ENCODE measurements at places on chromosomes 1 and 21.

- no peaks in the 10 kb centered on the region for H3K36me3 ChIP-seq
- H3K27me3 ChIP-seq: no peaks in the 10 kb centered on the region
- no peak for DNase-seq
Observed at GRCh38 chr1:67431156-67431765, 1.1 kb upstream of the SERBP1 start.

DNA sequence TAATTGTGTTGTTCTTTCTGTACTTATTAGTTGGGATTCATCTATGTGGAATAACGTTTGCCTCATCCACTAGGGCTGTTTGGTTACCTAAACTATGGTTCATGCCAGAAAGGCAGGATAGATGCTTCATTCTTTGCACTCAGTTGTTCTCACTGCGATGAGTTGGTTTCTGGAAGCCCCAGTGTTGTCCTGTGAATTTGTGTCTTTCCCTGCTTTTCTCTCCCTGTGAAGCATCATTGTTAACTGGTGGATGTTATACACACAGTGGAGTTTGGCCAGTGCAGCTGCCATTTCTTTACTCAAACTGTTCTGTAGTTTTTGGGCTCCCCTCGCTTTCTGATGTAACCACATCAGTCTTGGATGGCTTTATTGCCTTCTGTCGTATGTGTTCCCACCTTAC, 143.6 kb upstream of the COL6A1 start:
- no peak overlapping the region for H3K4me3 ChIP-seq
- no peak overlapping the region for H3K27ac ChIP-seq
- no peaks in the 10 kb centered on the region for H3K4me1 ChIP-seq
- no peaks in the 10 kb centered on the region for H3K36me3 ChIP-seq

GRCh38 chr1:7869136-7869920, 16.5 kb upstream of the UTS2 start:
- H3K4me3 ChIP-seq: no peak overlapping the region
- no peak for DNase-seq
- no peak overlapping the region for H3K27ac ChIP-seq
- H3K4me1 ChIP-seq: no peaks in the 10 kb centered on the region
- no peaks in the 10 kb centered on the region for H3K36me3 ChIP-seq
- no peaks in the 10 kb centered on the region for H3K27me3 ChIP-seq

GRCh38 chr1:39268112-39268581, 63.7 kb downstream of the MACF1 start:
- peak overlapping the region; percentile 30 for H3K27ac ChIP-seq
- H3K27me3 ChIP-seq: no peaks in the 10 kb centered on the region
- H3K4me1 ChIP-seq: peaks cover 49% of the 10 kb centered on the region

- DNase-seq: no peak
- H3K27me3 ChIP-seq: no peaks in the 10 kb centered on the region
- H3K4me1 ChIP-seq: no peaks in the 10 kb centered on the region
- H3K36me3 ChIP-seq: peaks cover 4% of the 10 kb centered on the region
Observed at GRCh38 chr1:63557365-63557987, 34.2 kb downstream of the EFCAB7 start.

DNA sequence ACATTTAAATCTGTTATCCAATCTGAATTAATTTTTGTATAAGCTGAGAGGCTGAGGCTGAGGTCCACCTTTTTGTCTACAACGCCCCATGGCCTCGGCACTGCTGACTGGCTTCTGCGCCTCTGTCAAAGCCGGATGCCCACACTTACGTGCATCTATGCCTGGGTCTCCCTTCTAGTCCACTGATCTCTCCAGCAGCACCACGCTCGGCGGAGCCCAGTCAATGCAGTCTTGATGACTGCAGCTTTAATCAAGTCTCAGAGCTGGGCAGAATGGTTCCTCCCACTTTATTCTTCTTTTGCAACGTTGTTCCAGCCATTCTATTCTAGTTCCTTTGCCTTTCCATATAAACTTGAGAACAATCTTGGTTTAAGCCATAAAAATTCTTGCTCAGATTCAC, 9.4 kb downstream of the PRDM15 start:
- no peaks in the 10 kb centered on the region for H3K4me1 ChIP-seq
- no peak for DNase-seq
- H3K4me3 ChIP-seq: no peak overlapping the region
- H3K27me3 ChIP-seq: no peaks in the 10 kb centered on the region

DNA sequence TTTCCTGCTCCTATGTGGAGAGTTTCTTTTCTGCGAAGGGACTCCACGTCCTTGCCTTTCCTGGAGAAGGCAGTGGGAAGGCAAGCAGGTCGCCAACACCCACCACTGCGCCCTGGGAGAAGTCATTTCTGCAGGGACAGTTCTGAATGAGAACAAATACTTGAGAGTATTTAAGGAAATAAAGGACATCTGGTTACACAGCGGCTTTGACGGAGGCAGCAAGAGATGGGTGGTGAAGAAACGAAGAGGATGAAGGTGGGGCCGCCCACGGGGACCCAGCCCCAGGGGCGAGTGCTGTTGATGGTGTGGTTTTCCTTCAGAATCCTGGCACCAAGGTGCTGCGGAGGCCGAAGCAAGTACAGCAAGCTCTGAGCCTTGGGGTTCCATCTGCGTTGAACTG, 75.5 kb downstream of the PSMG1 start:
- H3K27me3 ChIP-seq: no peaks in the 10 kb centered on the region
- no peak overlapping the region for H3K27ac ChIP-seq
- H3K4me1 ChIP-seq: no peaks in the 10 kb centered on the region

GRCh38 chr1:239733995-239734394, 347.6 kb downstream of the CHRM3 start:
- H3K27me3 ChIP-seq: no peaks in the 10 kb centered on the region
- no peaks in the 10 kb centered on the region for H3K36me3 ChIP-seq
- no peak overlapping the region for H3K4me3 ChIP-seq
- no peaks in the 10 kb centered on the region for H3K4me1 ChIP-seq

- no peaks in the 10 kb centered on the region for H3K4me1 ChIP-seq
- H3K4me3 ChIP-seq: no peak overlapping the region
- no peak for DNase-seq
Observed at GRCh38 chr21:37683396-37684114, 232.7 kb downstream of the KCNJ6 start.

DNA sequence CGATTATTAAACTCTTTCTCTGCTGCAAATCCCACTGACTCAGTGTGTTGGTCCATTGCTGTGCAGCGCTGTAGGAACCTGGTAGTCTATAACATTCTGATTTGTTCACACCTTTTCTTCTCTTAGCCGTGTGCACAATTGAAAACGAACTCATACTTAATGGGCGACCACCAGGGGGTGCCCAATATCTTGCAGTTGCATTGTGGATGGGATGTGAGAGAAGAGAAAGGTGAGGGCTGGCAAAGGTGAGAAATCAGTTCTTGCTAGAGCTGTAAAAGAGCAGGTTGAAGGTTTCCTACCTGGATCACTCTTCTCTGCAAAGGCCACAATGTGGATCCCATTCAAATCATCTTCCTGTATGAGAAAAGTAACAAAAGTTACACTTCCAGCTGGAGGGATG, 51.0 kb downstream of the CASQ2 start:
- H3K27me3 ChIP-seq: no peaks in the 10 kb centered on the region
- no peak overlapping the region for H3K4me3 ChIP-seq
- no peaks in the 10 kb centered on the region for H3K36me3 ChIP-seq
- no peak for DNase-seq

DNA sequence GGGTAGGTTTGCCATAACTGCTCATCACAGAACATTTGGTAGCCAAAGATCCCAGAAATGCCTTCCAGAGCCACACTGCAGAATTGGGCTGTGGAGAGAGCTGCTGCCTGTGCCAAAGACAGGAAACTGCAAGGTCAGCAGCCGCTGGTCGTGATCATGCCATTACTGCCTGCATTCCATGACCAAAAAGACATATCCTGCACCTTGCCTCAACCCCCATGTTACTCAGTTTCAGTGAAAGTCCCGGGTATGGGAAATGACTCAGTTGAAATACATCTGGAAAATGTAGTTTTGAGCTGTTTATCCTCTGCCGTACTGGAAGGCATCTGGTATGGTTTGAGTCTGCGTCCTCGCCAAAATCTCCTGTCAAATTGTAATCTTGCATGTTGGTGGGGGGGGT, 161.7 kb downstream of the FCRL5 start:
- no peaks in the 10 kb centered on the region for H3K27me3 ChIP-seq
- H3K27ac ChIP-seq: no peak overlapping the region
- no peak for DNase-seq
- no peaks in the 10 kb centered on the region for H3K4me1 ChIP-seq
- no peaks in the 10 kb centered on the region for H3K36me3 ChIP-seq

- no peak overlapping the region for H3K4me3 ChIP-seq
- no peaks in the 10 kb centered on the region for H3K4me1 ChIP-seq
- no peaks in the 10 kb centered on the region for H3K36me3 ChIP-seq
Observed at GRCh38 chr1:186615332-186615731, 64.9 kb downstream of the PTGS2 start.

DNA sequence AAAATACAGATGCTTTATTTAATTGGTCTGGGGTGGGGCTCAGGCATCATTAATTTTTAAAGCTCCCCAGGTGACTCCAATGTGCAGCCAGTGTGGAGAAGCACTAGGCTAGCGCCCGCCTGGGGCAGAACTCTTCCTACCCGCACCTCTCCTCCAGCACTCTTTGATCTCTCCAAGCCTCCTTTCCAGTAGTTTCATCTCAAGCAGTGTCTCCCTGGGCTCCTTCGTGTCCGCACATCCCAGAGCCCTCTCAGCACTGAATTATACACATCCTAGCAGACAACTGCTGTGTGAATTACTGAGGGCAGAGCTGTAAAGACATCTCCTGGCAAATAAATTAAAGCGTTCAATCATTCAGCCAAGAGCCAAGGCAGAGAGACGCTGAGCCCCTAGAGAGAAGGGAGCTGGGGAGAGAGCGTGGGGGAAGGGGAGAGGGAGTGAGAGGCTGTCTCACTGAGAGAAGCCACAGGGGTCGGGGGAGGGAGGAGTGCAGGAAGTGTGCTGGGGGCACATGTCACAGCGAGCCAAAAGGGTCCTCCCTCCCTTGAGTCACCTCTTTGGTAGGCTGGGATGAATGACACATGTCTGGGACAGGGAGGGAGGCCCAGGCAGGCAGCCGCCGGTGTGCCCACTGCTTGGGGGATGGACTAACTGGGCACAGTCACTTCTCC, 21.0 kb upstream of the PARP1 start:
- H3K27ac ChIP-seq: no peak overlapping the region
- H3K27me3 ChIP-seq: no peaks in the 10 kb centered on the region
- H3K4me1 ChIP-seq: peaks cover 4% of the 10 kb centered on the region
- DNase-seq: no peak
- no peaks in the 10 kb centered on the region for H3K36me3 ChIP-seq

DNA sequence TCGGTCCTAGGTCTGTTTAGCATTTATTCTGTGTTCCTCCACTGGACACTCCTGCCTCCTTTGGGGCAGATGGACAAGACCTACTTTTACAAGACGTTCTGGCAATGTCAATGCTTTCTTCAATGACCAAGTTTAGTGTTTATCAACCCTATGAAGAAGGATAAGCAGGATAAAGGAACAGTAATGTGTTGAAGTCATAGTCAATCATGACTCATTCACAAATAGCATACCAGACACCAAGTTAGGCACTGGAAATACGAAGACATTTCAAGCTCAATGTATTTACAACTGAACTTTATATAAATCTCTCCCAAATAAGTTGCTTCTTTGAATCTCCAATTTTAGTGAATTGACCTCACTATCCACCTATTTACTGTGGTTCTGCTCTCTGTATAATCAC, 4.8 kb upstream of the SLC35D1 start:
- no peak overlapping the region for H3K27ac ChIP-seq
- H3K36me3 ChIP-seq: no peaks in the 10 kb centered on the region
- H3K27me3 ChIP-seq: no peaks in the 10 kb centered on the region
- no peak overlapping the region for H3K4me3 ChIP-seq
- no peak for DNase-seq

DNA sequence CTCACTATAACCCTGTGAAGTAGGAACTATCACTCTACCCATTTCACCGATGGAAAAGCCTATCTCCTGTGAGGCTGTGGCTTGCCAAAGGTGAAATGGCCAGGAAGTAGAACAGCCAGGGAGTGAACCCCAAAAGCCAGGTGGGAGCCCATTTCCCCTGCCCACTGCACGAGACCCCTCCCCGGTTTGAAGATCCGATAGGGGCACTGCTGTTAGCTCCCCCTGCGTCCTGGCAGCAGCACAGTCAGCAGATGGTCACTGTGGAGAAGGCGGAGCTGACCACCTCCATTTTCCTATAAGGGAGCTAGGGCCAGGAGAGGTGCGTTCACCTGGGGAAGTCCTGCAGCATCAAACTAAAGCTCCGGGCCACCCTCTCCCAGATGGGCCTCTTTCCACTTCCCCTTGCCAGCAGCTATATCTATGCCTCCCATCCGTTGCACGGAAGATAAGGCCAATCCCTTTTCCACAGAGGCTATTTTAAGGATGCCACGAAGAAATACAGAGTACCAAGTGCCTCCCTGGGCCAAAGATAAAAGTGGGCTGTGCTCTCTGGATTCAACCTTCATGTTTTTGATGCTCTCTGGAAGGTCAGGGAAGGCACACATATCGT, 7.8 kb downstream of the ERG start:
- H3K27me3 ChIP-seq: no peaks in the 10 kb centered on the region
- H3K4me3 ChIP-seq: no peak overlapping the region
- no peak overlapping the region for H3K27ac ChIP-seq
- no peaks in the 10 kb centered on the region for H3K36me3 ChIP-seq

GRCh38 chr1:214044438-214045214, 56.9 kb downstream of the PROX1 start:
- no peak overlapping the region for H3K4me3 ChIP-seq
- no peaks in the 10 kb centered on the region for H3K27me3 ChIP-seq
- DNase-seq: no peak

- H3K4me3 ChIP-seq: no peak overlapping the region
- peaks cover 11% of the 10 kb centered on the region for H3K27me3 ChIP-seq
- no peak overlapping the region for H3K27ac ChIP-seq
- no peaks in the 10 kb centered on the region for H3K36me3 ChIP-seq
- no peak for DNase-seq
Observed at GRCh38 chr1:180909462-180909976, 3.2 kb upstream of the KIAA1614 start.

DNA sequence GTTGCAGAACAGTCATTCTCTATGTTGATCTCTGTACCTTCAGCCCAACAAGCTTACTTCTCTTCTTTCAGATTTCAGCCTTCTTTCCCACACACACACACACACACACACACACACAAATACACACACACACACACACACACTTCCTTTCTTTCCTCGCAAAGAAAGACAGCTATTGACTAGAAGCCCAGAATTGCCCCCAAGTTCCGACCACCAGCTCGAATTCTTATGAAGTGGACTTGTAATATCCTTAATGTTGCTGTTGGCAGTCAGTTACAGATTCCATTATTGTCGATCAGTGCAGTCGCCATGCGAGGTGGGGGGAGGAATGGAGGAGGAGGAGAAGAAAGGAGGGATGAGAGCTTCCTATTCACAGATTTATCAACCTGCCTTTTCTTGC, 125.5 kb downstream of the CLEC20A start:
- H3K27ac ChIP-seq: no peak overlapping the region
- peaks cover 5% of the 10 kb centered on the region for H3K27me3 ChIP-seq
- no peak for DNase-seq
- H3K4me3 ChIP-seq: no peak overlapping the region
- H3K36me3 ChIP-seq: no peaks in the 10 kb centered on the region

DNA sequence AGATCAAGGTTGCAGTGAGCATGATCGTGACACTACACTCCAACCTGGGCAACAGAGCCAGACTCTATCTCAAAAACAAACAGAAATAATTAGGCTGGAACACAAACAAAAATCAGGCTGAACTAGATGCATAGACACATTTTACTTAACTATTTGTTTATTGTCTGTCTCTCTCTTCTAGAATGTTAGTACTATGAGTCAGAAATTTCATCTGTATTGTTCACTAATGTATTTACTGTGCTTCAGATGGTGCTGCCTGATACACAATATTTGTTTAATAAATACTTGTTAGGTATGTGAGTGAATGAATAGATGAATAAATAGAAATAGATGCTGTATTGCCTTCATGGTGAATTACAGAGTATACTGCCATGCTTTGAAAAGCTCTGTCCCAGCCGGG, 6.0 kb upstream of the LIN28A start:
- H3K27me3 ChIP-seq: no peaks in the 10 kb centered on the region
- DNase-seq: no peak
- H3K4me1 ChIP-seq: peaks cover 11% of the 10 kb centered on the region
- H3K4me3 ChIP-seq: no peak overlapping the region
- no peaks in the 10 kb centered on the region for H3K36me3 ChIP-seq

Data from effector memory CD4-positive, alpha-beta T cell (primary cell).